ENCODE measurements at places on chromosomes 5 and 9.

DNA sequence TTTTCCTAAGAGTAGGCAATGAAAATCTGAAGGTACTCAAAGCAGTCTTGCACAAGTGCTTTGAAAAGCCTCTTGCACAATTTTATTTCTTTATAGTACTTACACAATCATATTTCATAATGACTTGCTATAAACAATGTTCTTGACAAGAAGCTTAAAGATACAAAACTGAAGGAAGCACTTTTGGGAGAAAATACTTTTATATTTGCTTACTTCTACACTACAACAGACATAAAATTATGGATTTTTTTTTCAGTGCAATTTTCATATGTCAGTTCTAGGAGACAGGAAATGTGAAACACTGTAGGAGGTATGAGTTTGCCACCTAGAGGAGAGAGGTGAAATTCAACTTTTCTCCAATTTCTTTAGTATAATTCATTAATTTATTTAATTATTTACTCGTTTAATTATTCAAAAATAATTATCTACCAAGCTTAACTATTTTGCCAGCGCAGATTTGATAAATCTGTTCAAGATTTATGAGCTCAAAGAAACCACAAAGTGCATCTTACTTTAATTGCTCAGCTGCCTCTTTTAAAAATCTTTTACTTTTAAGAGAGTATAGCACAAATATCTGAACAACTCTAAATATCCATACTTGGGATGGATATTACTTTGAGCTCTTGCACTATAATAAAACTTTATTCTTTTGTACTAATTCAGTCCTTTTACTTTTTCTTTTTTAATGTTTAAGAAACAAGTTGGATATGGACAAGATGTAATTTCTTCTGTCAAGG, 29.0 kb upstream of the CDKN2B start:
- peak; percentile 34 for DNase-seq

DNA sequence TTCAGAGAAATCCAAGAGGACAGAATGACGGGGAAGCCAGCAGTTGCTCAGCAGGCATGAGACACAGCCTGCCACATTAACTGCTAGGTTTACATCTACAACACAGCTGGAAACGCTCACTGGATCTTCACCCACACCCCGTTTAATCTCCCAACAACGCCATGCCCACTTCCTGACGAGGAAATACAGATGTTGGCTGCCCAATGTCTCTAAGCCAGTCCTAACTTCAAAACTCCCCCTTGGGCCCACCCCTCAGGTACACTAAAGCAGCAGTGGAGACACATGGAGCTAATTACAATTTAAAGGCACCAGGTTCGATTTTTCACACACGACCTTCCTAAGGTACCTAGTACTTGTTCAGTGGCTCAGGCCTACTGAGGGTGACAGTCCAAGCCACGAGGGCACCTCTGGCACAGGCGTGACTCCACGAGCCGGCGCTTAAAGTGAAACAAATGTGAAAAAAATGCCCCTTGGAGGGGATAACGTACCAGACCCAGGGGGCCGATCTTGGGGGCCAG, 904 bp downstream of the RPL12 start:
- no peak for DNase-seq

DNA sequence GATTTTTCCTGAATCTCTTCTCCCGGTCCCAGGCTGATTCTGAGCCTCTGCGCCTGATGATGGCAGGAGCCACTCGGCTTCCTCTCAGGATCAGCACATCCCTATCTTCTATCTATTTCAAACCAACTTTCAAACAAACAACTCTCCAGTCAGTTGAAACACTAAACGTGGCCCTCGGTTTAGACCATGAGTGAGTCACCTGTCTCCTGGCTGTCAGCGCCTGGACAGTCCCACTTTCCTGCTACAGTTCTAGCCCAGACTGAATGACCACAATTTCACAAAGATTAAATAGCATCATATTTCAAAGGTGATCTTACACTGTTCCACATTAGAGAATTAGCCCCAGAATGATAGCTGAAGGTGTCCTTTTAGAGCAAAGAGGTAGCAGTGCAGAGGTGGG, 6.2 kb downstream of the SLC6A19 start:
- no peak for DNase-seq

DNA sequence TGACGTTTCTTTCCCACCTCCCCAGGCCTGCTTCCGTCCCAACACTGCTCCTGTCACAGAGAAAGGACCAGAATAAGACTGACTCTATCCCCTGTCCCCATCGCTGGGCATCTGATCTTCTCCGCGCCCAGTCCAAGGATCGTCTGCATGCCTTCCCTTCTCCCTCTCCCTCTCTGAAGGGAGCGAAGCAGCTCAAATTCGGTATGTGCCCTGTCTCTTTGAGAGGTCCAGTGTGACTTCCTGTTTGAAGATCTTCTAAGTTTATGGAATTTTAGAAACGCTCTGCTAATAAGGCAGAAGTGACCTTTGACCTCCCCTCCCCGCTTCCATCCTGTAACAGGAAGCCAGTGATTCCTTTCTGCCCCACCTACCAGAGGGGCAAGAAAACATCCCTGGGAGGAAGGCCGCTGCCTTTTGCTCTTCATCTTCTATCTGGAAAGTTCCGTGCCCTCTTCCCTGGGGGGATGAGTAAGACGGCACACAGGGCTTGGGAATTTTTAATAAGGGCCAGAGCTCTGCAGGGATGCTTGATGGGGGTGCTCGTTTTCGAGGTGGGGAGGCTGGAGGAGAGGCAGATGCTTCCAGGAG, 40.7 kb upstream of the RNU6ATAC start:
- no peak for DNase-seq

DNA sequence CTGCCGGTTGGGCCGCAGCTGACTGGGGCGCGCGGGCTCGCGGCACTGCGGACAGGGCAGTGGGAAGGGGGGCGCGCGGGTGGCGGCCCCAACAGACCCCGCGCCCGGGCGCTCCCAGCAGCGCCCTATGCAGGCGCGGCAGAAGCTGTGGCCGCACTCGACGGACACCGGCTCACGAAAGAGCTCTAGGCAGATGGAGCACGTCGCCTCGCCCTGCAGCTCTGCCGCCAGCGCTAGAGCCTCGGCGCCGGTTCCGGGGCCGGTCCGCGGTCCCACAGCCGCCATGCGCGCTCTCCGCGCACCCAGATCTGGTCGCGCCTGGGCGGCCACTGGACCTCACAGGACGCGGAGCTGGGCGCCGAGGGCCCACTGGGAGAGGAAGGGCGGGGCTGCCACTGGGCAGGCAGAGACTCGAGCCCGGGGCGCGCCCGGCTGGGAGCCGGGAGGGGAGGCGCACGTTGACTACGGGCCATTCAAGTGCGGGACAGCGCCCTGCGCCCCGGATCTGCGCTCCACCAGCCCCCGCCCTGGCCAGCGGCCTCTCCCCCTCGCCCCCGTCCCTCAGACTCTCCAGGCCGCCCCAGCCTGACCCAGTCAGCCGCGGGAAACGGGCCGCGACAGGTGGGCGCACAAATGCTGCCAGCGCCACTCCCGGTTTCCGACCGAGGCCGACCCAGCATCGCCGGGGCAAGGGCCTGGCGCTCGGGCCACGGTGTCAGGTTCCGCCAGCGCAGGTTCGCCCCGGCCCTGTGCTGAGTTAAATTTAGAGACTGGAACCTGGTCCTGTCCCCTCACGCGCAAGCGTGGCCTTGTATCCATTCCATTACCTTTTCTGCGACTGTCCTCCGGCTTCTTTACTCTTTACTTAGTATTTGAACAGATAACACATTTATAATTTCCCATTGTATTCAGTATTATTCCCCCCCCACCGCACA, at the start of gene TRIM7:
Gene TRIM7, minus strand, starts transcription at position 371 of the 935 bp plus-strand sequence. Its CDS starts 86 bp downstream, at position 285.
- no peak for DNase-seq

DNA sequence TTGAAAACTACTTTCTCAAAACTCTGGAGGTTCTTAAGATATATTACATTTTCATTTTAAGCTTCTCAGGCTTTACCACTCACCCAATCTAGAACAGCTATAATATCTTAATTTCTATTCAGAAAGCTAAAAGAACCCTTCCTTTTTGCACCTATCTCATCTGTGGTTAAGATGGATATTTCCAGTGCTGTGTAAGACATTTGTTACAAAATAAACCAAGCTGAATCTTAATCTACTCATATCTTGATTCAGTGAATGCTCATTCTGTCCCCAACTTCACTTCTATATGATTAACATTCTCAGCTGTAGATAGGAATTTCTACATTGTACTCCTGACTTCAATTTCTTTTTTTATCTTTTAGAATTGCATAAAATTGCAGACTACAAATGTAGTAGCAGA, 15.0 kb downstream of the ABHD17B start:
- DNase-seq = no peak

DNA sequence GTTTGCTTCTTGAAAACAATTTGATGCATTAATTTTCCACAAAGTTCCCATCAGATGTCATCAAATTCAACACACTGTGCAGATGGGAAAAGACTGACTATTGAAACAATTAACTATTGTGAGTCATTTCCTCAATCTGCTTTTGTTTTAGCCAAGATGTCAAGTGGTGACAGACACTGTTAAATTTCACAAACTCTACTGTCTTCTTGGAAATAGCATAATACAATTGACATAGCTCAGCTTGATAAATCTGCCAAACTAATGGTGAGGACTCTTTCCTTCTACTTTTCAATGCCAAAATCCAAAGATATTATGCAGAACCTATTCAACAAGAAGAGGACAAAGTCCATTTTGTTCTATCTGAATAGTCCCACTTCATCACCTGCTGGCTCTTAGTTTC, 242.3 kb downstream of the CAAP1 start:
- no peak for DNase-seq

DNA sequence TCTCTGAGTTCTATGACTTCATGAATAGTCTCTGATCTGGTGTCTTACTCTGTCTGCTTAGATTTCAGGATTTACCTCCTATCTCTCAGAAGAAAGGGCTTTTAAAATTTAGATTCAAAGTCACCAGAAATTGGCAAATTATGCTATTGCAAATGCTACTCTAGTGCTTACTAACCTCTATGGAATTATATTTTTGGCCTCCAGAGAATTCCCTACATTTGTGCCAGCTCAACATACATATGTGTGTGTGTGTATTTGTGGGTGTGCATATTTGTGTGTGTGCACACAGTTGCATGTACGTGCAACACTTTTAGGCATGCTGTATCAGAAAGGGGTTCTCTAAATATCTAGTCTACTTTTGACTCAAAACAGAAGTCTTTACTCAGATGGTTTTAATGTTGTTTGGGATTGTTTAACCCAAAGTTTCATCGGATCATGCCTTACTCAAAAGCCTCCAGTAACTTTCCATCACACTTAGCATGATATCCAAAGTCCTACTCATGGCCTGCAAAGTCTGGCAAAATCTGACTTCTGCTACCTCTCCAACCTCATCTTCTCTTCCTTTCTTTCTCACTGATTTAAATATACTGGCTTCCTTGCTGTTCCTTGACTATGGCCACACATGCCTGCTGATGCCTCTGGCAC, 147.6 kb upstream of the NR3C1 start:
- DNase-seq = no peak

DNA sequence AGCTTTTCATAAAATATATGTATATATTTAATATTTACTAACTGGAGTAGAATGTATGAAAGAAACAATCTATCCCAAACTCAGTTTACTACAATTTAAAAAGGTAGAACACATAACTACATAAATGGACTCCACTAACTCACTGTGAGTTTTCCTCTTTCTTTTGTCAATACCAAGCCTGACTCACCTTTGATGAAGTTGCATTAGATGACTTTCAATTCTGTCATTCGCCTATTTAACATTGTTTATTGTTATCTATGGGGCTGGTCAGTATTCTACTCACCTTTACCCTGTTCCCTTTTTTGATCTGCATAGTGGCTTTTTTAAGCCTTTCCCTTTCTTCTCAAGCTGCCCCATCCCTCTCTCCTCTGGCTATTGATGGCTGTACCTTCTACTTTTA, 629.7 kb downstream of the RAB3C start:
- no peak for DNase-seq

GRCh38 chr9:700365-701282, 140.9 kb upstream of the DMRT1 start:
- no peak for DNase-seq

DNA sequence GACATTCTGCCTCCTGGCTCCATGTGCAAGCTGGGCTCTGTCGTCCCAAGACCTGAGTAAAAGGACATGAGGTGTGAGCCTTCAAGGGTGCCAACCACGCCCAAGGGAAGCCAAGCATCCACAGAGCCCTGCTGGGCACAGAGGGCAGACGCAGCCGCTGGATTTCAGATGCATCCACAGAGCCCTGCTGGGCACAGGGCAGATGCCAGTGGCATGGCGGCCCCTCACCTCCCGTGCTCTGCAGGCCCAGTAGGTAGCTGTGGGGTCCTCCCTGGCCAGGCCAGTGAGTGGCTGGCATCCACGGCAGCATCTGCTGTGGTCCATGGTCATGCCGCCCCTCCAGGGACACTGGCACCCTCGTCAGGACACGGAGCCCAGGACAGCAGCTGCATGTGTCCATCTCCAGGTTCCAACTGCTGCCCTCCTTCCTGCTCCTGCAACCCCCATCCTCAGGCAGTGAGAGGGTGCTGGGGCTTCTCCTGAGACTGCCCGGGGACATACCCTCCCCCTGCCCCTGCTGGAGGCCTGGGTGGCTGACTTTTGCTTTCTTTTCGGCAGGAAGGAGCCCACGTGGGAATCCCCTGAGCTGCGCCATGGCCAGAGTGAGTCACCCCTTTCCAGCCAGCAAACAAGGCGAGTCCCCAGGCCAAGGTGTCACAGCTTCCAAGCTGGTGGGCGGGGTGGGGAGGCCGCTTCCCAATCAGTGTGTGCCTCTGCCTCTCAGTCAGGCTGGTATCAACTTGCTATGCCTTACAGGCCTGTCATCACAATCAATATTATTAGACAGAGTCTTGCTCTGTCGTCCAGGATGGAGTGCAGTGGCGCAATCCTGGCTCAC, 4.0 kb upstream of the TRAF2 start:
- DNase-seq = no peak

DNA sequence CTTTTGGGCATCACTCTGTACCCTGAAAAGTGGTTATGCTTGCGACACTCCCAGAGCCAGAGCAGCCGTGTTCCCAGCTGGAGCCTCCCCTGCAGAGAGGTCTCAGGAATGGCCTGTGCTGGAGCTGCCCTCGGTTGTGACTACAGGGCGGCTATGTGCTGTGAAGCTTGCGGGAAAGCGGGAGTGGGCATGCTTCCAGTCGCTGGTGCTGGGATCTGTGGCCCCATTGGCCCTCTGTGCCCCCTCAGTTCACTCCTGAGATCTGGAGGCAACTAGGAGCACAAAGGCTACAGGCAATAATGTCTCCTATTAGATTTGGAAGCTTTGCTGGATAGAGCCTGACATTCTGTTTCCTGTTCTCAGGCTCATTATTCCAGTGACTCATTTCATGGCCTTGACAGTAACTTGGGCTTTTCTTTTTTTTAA, 56.9 kb downstream of the GPR107 start:
- no peak for DNase-seq

GRCh38 chr5:39231705-39232525, 12.6 kb upstream of the FYB1 start:
- DNase-seq = no peak
